ENCODE measurements at places on chromosomes 1 and 21.
A peak's percentile ranks its signal among the peaks of the same experiment; 100 is the strongest.

DNA sequence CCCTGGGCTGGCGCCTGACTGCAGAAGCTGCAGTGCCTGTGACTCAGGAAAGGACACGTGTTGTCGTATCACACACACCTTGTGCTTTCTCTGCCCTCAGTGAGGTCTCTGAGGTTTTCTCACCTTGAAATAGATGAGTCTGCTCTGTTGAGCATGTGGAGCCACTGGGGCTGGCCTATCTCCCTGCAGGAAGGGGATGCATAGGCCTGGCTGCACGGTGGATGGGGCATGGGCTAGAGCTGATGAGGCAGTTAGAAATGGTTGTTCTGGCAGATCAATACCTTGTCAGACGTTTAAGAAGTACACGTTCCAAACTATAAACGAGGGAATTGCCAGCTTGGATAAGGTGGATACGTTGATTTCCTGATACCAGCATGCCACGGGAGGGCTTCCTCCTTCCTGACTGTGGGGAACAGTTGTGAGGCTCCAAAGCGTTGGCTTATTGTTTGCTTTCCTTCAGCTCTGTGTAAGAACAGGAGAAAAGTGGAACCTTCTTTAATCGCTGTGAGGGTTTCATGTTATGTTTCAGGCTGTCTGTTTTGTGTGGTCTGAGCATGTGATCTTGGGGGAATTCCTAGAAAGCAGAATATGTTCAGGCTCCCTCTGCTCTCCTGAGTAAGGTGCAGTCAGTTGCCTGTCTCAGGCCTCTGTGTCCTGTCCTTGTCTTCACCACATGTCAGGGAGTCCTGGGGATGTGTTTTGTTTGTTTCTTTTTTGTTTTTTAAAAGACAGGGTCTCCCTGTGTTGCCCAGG lies 44.8 kb downstream of the PCNT start:
- no peak for DNase-seq

GRCh38 chr1:205678286-205679111 lies 1.8 kb downstream of the SLC45A3 start:
- no peak for DNase-seq

GRCh38 chr1:59092126-59092525 lies 204.8 kb upstream of the FGGY start:
- DNase-seq = peak; percentile 30

DNA sequence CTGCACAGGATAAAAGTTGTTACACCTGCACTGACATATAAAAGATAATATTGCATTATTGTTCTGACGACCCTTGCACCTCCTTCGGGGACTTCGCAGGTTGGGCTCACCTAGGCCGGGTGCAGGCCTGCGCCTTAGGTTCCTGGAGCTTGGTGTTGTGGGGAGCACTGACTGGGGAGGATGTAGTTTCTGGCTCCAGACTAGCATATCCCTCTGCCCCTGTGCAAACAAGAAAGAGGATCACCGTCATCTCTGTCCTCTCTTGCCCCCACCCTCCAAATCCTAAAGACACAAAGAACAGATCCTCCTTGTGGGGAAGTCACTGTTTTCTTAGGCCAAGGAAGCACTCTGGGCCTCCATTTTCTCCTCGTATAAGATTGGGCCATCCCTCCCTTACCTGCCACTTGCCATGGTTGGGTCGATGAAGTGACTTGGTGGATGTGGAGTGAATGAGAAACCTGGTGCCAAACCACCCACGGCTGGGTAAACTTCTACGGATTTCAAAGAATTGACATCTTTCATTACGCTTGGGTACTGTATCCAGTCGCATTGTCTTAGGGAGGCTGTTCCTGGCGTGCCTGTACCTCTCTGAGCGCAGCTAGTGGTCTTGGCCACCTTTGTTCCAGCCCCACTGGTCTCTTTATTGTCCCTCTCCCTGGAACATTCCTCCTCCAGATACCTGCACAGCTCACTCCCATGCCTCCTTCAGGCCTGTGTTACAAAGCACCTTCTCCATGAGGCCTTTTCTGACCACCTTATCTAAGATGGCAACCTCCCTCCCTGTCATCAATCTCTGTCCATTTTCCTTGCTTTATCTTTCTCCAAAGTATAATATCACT lies 34.4 kb upstream of the PKP1 start:
- DNase-seq = no peak

- peak; percentile 47 for DNase-seq
Observed at GRCh38 chr1:171801487-171801891, 20.0 kb downstream of the METTL13 start.

DNA sequence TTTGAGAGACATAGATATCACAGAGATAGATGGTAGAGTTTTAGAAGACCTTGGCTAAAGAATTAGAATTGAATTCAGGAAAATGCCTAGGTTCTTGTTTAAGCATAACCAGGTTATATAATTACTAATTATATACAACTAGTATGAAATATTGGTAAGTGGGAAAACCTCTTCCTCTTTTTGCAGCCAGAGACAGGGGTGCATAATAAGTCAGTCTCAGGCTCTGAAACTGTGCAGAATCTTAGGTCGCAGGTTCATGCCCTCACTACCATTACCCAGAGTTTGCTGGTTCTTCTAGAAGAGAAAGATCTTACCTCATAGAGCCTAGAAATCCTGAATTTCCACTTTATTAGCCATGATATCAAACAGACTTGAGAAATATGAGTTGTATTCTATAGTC lies 183.3 kb downstream of the NEK7 start:
- DNase-seq = no peak

DNA sequence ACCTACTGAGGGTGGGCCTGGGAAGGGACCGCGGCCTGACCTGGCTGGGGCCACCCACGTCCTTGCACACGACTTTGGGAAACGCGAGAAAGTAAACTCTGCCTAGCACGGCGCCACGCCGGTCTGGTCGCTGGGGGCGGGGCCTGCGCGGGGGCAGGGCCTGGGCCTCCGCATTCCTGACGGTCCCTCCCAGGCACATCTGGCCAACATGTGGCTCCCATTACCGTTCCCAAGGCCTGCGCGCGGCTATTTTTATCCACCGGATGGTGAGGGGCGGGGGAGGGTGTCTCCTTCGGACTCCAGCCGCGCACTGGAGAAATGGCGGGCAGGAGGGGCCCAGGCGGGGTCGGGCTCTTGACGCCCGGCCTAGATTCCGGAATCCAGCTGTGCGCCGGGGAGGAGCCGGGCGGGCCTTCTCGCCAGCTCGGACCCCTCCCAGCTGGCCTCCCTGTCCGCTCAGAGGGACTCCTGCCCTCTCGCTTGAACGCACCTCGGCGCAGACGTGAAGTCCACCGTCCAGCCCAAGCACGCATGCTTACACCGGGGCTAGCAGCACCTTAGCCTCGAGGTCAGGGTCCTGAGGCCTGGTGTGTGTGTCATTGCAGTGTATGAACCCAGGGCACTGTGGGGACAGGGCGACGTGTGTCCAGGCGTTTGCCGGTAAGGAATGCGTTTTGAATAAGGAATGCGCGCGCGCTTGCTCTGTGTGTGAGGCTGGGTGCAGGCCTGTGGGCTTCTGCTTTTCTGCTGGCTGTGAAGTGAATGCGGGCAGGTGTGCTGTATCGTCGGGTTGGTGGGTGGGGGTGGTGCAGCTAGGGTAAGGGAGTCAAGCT lies 2.1 kb downstream of the EVA1B start:
- peak; percentile 92 for DNase-seq

GRCh38 chr1:40621821-40622450 lies 43.5 kb downstream of the RIMS3 start:
- no peak for DNase-seq

DNA sequence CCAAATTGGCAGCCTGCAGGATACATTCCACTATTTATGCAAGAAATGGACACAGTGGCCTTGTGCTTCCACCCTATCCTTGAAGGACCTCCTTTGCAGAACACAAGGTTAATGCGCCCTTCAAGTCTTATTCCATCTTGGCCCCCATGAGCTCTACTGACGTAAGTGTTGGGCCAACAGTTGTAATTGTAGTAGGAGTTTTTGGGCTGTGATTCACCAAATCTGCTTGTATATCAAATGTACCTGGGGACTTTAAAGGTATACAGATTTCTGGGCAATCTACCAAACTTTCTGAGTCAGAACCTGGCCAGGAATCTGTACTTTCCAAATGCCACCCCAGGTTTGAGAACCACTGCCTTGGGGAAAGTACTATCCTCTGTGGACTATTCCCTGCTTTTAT lies 100.9 kb upstream of the MARK1 start:
- no peak for DNase-seq

- no peak for DNase-seq
Observed at GRCh38 chr1:224583774-224584173, 32.3 kb upstream of the CNIH3 start.

- DNase-seq = no peak
Observed at GRCh38 chr1:157319567-157319966, 181.4 kb upstream of the ETV3 start.

DNA sequence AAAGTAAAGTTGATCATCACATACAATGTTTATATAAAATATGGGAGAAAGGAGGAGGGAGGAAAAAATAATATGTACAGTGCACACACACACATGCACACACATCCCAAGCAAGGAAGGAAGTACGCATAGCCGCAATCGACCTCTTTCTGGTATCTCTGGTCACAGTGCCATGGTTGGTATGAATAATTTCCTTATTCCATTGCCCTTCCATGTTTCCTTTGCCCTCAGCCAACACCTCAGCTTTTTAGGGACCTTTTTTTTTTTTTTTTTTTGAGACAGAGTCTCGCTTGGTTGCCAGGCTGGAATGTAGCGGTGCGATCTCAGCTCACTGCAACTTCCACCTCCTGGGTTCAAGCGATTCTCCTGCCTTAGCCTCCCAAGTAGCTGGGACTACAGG lies 20.6 kb downstream of the CITED4 start:
- no peak for DNase-seq

DNA sequence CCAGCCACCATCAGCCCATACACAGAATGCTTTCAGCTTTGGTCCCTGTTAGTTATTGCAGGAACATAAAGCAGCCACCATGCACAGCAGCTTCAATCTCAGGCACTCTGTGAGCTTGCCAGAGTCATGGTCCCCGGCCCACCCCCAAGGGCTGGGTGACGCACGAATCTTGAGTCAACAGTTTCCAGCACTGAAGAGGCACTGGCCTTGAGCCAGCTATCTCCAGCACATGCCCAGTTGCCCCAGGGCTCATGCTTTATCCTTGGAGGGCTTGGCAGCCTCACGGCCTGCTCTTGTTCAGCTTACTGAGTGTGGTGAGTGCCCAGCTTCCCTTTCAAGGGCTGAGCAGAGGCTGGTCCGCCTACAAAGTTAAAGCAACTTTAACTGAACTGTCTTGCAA lies 200.7 kb upstream of the RAB4A start:
- peak; percentile 89 for DNase-seq

GRCh38 chr1:8448911-8449661 lies 131.2 kb downstream of the SLC45A1 start:
- DNase-seq = peak; percentile 39

DNA sequence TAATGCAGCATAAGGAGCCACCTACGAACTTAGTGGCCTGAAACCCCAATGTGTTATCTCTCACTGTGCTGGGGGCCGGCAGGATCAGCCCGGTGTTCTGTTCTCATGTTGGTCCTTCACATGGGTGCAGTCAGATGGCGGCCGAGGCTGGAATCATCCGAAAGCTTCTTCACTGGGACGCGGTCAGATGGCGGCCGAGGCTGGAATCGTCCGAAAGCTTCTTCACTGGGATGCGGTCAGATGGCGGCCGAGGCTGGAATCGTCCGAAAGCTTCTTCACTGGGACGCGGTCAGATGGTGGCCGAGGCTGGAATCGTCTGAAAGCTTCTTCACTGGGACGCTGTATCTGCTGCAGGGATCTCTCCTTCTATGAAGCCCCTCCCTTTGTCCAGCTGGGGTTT lies 12.6 kb upstream of the PCBP3 start:
- no peak for DNase-seq

DNA sequence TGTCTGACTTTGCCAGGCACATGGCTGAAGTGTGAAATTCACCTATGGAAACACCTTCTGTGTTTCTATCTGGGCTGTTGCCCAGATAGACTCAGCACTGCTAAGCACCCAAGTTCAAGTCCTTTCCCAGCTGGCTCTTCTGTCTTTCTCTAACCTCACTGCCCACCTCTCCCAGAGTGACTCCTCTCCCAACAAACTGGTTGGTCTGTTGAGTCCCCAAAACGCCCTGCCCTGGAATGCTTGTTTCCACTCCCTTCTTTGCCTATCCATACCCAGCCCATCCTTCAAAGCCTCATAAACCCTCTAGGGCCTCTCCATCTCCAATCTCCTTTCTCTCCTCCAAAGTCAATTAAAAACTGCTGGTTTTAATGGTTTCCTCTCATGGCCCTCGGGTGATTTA lies 15.6 kb downstream of the PLXNA2 start:
- no peak for DNase-seq

DNA sequence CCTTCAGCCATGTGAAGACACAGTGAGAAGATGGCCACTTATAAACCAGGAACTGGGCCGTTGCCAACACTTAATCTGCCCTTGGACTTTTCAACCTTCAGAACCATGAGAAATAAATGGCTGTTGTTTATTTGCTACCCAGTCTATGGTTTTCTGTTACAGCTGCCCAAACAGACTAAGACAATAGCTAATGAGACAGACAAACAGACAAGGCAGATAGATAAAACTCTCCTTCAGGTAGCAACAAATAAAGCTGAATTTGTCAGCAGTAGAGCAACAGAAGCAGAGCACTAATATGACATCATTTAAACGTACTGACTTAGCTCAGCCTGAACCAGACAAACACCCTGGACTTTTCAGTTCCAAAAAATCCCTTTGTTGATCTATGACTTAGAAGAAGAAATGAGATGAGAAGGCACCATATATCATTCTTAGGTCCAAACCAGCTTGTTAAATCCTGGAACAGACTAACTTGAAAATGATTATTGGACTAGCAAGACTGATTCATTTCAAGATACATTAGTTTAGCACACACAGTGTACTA lies 27.0 kb downstream of the ZZZ3 start:
- no peak for DNase-seq

DNA sequence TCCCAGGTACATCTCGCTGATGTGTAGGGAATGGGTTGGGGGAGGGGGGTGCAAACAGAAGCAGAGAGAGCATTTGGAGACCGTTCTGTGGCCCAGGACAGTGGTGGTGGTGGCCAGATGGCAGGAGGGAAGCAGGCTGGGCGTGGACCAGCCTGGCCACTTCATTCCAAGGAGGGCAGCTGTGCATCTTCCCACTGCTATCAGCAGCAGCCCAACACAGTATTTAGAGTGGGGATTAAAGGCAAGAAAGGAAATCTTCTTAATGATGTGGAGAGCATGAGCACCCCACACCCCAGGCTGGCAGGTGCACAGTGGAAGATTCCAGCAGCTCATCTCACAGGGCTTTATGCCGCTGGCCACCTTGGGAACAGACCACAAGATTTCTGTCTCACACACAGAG lies 198.7 kb downstream of the NPHP4 start:
- DNase-seq = no peak

GRCh38 chr1:28913786-28914227 lies 562 bp upstream of the EPB41 start:
- DNase-seq = no peak

DNA sequence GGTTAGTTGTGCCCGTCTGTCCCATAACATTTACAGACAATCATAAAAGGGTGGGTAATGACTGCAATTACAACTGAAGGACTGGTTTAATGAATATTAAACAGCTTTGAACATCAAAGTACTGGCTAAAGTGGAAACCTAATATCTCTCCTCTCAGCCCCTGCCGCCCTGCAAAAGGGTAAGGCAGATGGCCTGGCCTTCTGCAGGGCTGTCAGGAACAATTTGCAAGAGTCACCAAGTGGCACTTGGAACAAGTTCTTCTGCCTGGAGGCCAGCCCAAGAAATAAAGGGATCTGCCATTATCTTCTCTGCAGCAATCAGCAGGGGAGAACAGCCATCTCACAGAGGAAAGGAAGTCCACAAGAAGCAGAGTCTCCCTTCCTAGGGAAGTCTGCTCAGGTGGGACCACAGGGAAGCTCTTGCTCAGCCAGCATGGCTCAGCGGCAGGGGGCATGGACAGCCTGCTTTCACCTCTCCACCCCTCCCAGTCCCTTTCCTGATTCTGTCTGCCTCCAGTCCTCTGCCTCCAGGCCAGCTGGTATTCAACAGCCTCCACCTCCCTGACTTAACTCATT lies 96.1 kb downstream of the TRABD2B start:
- DNase-seq = no peak
